ENCODE measurements at places on chromosomes 3 and 15.

DNA sequence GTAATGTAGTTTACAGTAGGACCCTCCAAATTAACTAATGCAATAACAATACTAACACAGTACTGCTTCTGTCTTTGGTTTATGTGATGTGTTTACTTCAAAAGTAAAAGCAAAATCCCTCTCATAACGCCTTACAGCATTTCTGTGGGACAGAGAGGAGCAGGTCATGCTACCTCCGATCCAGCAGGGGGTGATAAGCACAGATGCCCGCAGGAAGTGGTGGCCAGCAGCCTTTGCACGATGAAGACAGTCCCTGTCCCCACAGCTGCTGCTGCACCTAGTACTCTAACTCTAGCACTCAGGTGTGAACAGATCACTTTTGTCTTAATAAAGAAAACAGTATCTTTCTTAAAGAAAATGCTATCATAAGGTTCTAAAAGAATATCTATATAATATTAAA lies 38.3 kb downstream of the ANO10 start:
- no peak overlapping the region for H3K4me3 ChIP-seq
- DNase-seq: no peak
- H3K36me3 ChIP-seq: peaks cover 2% of the 10 kb centered on the region
- no peaks in the 10 kb centered on the region for H3K27me3 ChIP-seq

GRCh38 chr3:139518926-139519842 lies 20.4 kb downstream of the RBP1 start:
- H3K27me3 ChIP-seq: no peaks in the 10 kb centered on the region
- no peak overlapping the region for H3K27ac ChIP-seq
- H3K36me3 ChIP-seq: peaks cover 3% of the 10 kb centered on the region

DNA sequence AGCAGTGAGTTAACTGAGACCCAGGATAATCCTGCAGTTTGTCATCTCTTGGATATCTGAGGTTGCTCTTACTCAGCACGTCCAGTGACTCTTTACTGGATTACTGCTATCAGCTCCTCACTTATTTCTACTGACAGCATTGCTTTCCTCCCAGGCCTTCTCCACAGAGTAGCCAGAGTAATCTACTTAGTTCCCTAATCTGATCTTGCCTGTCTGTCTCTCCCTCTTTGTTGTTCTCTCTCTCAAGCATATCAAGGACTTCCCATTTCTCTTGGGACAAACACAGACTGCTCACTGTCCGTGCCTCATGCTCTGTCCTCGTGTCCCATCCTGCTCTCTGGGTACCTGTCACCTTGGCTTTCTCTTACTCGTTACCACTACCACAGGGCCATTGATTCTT lies 376.2 kb downstream of the FEZF2 start:
- DNase-seq: no peak
- no peaks in the 10 kb centered on the region for H3K36me3 ChIP-seq
- no peaks in the 10 kb centered on the region for H3K27me3 ChIP-seq
- H3K4me3 ChIP-seq: no peak overlapping the region
- H3K4me1 ChIP-seq: peaks cover 12% of the 10 kb centered on the region

- peak overlapping the region; percentile 95 for H3K27ac ChIP-seq
- H3K36me3 ChIP-seq: peaks cover 23% of the 10 kb centered on the region
- DNase-seq: no peak
- peak overlapping the region; percentile 74 for H3K4me3 ChIP-seq
Measured at GRCh38 chr15:60399931-60400330, 2.1 kb upstream of the ANXA2 start.

DNA sequence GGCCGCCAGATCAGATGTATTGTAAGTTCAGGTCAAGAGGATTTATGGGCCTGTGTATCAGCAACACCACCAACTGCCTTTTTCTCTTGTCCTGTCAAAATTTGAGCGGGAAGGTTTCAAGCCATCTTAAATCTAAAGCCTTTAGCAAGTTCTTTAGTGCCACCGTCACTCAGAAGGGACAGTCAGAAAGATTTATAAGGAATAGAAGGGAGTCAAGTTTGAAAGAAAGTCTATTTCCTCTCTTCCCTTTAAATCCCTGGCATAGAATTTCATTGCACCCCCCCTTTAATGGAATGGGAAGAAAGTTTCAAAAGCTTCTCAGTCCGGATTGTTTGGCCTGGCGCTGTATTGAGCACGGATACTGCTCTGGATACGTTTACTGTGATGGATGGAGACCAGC lies 359.4 kb downstream of the FEZF2 start:
- H3K27ac ChIP-seq: no peak overlapping the region
- DNase-seq: no peak
- H3K36me3 ChIP-seq: peaks cover 3% of the 10 kb centered on the region
- H3K4me3 ChIP-seq: no peak overlapping the region
- H3K4me1 ChIP-seq: no peaks in the 10 kb centered on the region

- no peak for DNase-seq
- no peaks in the 10 kb centered on the region for H3K36me3 ChIP-seq
- no peak overlapping the region for H3K27ac ChIP-seq
- peaks cover 20% of the 10 kb centered on the region for H3K4me1 ChIP-seq
- no peak overlapping the region for H3K4me3 ChIP-seq
Measured at GRCh38 chr15:55799291-55800212, 56.6 kb upstream of the PRTG start.

DNA sequence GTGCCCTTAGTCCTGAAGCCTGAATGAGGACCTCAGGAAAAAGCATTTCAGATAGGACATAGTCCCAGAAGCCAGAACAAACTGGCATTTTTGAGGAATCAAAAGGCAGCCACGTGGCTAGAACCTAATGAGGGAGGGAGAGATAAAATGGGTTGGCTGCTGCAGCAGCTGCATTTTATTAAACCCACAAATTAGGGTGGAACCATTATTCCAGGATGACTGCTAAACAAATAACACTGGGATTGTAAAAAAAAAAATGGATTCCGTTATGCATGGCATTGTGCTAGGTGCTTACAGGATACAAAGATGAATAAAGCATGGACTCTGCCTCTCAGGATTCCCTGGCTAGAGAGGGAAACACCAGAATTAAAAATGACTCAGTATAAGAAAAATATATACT lies 141.5 kb downstream of the SATB1 start:
- H3K4me1 ChIP-seq: no peaks in the 10 kb centered on the region
- H3K4me3 ChIP-seq: no peak overlapping the region
- no peaks in the 10 kb centered on the region for H3K27me3 ChIP-seq

- DNase-seq: no peak
- H3K27me3 ChIP-seq: peaks cover 9% of the 10 kb centered on the region
- no peak overlapping the region for H3K4me3 ChIP-seq
- no peak overlapping the region for H3K27ac ChIP-seq
Measured at GRCh38 chr3:121981473-121981872, 40.6 kb downstream of the ILDR1 start.

- H3K27me3 ChIP-seq: peaks cover 13% of the 10 kb centered on the region
- no peak overlapping the region for H3K4me3 ChIP-seq
- DNase-seq: no peak
- H3K27ac ChIP-seq: no peak overlapping the region
Measured at GRCh38 chr3:90180096-90180495, 1072.7 kb downstream of the EPHA3 start.

Data from chondrocyte (in vitro differentiated cells).